ENCODE measurements at places on chromosomes 6 and 20.

DNA sequence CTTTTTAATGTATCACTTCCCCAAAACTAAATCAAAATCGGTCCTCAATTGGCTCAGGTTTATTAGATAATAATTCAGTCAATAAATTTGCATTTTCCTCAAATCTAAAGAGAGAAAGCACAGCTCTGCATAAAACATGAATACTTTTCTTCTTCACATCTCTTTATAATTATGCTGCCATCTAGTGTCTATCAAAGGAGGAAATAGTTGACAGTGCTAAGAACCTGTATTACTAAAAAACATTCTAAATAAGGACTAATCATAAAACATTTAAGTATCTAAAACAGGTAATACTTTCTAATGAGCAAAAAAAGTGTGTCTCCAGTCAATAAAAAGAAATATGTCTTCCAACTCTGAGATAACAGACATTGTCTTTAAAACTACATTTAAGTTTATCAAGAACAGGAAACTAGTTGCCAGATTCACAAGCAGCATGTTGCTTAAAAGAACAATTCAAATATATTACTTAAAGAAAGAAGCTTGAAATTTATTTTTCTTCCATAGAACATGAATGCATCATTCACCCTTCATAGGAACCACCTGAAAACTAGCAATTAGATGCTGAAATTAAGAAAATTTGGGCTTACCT, 56.5 kb upstream of the DST start:
- DNase-seq: no peak

GRCh38 chr6:165716886-165717285, 53.8 kb upstream of the PDE10A start:
- DNase-seq: no peak

- no peak for DNase-seq
Measured at GRCh38 chr20:2165871-2166270, 64.2 kb downstream of the STK35 start.

GRCh38 chr20:11870411-11870810, 47.3 kb upstream of the BTBD3 start:
- no peak for DNase-seq

DNA sequence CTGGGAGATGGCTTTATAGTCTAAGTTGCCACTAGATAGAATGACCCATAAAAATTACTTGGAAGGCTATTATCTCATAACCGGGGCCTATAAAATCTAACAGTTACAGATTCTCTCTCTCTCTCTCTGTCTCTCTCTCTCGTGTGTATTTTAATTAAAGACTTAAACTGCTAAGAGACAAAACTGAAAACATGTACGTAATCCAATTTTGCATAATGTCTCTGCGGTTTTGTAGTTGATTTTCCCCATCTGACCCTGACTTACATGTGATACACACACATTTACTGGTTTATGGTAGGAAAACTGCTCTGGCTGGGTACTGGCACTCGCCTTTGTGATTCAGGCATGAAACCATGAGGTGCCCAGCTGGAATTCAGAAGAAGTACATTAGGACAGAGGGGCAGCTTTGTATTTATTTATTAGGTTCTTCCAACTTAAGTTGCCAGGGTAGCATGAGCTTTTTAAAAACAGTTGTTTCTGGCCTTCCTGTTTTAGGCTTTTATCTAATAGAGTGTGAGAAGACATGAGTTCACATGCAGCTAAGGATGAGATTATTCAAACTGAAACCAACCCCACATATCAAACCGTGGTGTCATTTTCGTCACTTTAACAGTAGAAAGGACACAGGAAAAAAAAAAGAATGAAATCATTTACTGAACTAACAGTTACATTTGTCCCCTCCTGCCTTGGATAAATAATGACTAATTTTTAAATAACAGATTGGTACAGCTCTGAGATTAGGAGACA, 182.5 kb downstream of the GMPR start:
- DNase-seq: peak; percentile 31

DNA sequence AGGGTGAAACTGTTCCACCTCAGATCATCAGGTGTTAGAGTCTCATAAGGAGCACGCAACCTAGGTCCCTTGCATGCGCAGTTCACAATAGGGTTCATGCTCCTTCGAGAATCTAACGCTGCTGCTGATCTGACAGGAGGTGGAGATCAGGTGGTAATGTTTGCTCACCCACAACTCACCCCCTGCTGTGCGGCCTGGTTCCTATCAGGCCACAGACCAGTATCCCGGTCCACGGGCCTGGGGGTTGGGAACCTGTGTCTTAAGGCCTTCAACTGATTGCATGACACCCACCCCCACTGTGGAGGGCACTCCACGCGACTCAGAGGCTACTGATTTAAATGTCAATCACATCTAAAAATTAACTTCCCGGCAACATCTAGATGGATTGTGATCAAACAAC, 411.2 kb upstream of the SULF2 start:
- no peak for DNase-seq
